Cerebellar nuclear complex (tissue), 1 donor: ENCODE measurements at places on chromosomes 6 and 20.

DNA sequence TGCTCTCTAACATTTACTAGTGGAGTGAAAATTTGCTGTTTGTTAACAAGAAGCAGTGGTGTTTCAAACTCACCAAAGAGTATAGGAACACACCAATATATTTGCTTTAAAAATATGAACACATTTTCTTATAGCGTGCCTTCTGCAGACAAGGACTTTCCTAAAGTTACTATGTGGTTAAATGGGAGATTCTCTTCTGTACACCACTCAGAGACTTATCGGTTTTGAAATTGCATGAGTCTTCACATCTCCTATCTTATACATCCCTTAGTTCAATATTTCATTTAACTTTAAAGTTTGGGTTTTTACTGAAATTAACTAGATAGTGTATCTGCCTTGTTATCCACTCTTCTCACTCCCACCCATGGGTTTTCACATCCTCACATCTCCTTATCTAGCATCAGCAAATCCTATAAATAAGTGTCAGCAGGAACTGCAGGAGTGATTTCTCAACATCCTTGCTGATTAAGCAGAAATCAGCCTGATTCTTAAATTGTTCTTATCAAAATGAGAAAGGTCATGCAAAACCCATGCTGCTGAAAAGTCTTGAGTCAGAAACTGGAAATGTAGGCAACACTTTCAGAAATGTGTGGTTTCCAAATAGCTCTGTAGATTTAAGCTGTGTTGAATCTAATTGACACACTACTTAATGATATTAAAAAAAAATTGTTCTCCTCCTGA is 1075.6 kb upstream of the GJE1 start:
- DNase-seq: no peak

GRCh38 chr6:28001751-28002150 is 44.7 kb downstream of the OR2B6 start:
- no peak for DNase-seq

DNA sequence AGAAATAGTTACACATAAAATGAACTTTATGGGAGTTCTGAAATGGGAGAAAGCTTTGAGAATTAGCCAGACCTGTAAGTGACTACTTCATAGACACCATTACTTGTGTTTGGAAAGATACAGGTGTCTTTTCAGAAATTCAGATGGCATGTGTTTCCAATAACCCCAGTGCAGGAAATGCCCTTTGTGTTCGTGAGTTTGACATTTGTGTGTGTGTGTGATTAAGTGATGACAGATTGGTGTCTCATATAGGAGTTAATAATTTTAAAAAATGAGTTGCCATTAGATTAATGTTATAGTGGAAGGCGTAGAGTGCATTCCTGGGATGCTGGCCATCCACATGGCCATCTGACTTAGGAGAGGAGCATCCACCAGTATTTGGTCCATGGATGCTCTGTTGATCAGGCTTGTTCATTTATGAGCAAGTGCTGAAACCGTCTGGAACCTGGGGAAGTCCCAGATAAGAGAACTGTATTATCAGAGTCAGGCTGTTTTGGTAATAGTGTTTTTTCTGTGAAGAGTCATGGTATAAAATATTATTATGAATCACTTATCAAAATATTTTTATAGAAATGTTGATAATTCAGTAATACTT is 3.1 kb downstream of the STK4 start:
- no peak for DNase-seq

DNA sequence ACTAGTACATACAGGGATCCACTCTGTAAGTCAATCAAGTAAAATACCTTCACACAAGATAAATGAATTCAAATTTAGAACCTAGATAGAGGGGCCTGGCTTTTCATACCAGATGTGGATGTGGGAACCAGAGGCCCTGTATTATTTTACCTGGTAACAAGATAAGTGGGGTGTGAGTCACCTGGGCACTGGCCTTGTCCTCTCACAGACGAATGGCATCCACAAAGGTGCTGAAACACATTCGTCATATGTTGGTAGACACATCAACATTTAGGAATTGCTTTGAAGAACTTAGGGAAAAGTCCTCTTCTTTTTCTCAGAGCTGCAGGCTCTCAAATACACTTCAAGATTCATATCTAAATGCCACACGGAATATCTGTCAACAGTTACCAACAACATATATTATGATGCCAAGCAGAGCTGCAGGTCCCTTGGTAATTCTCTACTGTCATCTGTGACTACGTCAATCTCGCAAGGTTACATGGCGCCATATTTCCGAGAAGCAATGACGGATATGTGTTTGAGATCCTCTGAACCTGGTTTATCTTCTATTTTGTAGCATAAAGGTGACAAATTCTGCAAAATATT is 618.6 kb downstream of the EPM2A start:
- DNase-seq: no peak

DNA sequence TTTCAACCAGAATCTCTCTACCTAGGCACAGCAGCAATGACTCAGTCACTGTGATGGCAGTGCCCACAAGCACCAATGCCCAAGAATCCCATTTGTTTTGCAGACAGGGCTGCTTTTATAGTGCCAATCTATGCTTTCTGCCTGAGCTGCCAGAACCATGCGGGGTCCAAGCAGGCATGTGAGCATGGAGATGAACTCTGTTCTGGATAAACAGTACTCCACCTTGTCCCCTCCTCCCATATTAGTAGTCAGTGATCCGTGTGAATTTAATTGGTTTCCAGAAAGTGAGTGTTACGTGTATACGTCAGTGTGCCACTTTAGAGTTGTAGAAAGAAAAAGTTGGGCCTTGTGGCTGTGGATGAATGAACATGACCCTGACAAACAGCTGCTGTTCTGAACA is 79.4 kb downstream of the SASH1 start:
- no peak for DNase-seq

DNA sequence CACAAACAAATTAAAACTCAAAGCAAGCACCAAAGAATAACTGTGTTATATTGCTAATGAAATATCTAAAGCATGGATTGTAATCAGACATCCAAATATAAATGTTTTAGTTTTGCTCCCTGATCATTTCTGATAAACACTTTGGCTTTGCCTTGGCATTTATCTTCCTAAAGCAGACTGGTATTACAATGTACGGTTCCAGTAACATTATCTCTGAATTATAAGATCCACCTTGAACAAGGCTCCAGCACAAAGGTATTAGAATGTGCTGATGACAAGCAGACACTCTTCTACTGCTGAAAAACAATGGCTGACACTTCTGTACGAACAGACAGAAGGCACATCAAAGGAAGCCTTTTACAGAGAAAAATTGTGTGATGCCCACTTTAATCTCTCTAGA is 74.6 kb downstream of the INSM1 start:
- DNase-seq: no peak

- no peak for DNase-seq
Observed at GRCh38 chr20:1824834-1825233, 70.4 kb upstream of the SIRPA start.
